ENCODE measurements at places on chromosomes 2 and 18.

DNA sequence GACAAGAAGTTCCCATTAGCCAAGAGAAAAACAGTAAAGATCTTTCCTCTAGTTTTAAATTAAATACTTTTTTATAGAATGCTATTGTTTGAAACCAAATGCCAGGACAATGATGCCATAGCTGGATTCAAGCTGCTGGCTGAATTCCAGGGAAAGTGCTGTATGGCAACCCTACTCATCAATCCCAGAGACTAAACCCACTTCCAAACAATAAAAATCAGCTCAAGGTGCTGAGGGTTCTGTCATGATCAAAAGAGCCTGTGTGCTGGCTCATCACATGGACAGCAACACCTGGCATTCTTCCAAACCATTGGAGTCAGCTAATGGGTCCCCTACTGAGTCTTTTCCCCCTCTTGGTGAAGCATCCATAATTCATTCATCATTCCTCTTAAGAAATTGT lies 53.7 kb upstream of the PARD3B start:
- no peak for DNase-seq

GRCh38 chr2:9474361-9475057 lies at the start of gene IAH1:
TSS of gene IAH1 (plus strand) at chr2:9474551. CDS start at chr2:9474567, 16 bp downstream.
- peak; percentile 71 for DNase-seq

GRCh38 chr2:6657855-6658254 lies 207.9 kb downstream of the CMPK2 start:
- no peak for DNase-seq

- no peak for DNase-seq
These were observed 33.7 kb downstream of the FASTKD2 start for GRCh38 chr2:206799083-206799482.

DNA sequence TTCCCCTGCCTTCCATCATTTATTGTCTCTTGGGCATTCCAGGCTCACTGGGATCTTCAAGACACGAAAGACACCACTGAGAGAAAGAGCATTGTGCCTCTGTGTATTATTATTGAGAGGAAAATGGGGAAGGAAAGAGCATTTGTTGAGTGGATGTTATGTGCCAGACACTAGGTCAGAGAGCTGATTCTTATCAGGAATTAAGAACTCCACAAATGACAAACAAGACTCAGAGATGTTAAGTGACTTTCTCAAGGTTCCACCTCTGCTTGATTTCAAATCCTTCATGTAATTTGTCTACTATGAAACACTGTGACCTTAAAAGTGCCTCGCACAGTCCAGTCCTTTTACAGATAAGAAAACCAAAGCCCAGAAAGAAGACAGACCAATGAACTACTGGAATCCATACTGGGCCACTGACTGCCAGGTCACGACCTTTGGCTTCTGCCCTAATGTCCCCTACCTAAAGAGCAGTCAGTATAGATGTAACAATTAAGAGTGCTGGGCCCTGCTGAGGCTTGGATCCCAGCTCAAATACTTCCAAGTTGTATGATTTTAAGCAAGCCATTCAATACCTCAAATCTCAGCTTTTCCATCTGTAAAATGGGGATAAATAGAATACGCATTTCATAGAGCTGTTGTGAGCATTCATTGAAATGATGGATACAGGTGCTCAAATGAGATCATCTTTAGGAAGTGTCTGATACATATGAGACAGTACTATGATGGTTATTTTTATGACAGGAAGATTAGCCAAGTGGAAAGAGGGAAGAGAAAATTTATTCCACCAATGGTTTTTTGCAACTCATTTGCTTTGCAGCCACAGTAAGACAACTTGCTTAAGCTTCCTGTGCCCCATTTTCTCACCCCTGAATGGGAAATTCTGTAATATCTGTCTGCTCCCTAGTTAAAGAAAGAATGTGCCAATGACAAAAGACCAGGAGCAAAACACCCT lies 10.9 kb downstream of the KLF7 start:
- DNase-seq = no peak
